ENCODE measurements at places on chromosomes 5 and 9. TPM values are rescaled to one million over a fixed set of nuclear protein-coding genes. Genes with fewer than 3 reads are reported as not detected.

GRCh38 chr5:108911055-108911454 lies 163.4 kb downstream of the FER start:
- DNase-seq = no peak

DNA sequence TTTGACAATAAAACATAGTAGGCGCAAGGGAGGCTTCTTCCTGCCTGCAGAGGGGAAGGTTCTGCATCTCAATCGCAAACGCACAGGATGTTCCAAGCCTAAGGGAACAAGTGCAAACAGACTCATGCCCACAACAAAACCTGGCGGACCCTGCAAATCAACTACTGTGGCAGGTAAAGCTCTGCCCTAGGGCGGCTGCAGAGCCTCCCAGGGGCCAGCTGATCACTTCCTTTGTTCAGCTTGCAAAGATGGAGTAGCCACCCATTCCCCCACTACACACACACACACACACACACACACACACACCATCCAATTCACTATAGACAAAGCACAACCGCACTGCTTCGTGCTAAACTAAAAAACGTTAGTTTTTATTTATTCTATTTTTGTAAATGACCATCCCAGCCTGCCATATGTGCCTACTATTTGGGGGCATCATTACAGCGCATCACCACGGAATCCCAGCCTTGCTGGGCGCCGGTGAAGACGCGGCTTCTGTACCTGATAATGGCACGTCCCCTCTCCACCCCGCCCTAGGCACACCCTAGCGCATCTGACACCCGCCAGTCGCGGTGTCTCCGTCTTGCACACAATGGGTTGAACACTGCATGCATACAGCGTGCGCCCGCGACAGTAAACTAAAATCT lies 57.6 kb downstream of the DPYSL3 start:
- no peak for DNase-seq

DNA sequence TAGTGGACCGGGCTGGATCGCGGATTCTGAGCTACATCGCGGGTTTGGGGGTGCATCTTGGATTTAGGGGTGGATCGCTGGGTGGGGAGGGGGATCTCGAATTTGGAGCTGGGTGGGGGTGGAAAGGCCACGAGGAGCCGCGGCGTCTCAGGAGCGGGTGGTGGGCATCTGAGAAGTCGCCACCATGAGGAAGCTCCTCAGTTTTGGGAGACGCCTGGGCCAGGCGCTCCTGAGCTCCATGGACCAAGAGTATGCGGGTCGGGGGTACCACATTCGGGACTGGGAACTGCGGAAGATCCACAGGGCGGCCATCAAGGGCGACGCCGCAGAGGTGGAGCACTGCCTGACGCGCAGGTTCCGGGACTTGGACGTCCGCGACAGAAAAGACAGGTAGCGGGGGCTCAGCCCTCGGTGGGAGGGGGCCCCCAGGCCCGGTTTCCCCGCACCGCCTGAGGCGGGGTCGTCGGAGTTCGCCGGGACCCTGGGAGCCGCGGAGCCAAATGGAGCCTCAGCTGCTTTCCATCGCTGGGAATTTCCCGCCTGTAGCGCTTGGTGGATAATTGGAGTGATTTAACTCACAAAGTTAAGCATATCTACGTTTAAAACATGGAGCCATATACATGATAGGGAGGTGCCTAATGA lies 376 bp downstream of the ANKRD18B start:
- DNase-seq = no peak

GRCh38 chr9:29958469-29958868 lies 2385.2 kb upstream of the C9orf72 start:
- DNase-seq = no peak

DNA sequence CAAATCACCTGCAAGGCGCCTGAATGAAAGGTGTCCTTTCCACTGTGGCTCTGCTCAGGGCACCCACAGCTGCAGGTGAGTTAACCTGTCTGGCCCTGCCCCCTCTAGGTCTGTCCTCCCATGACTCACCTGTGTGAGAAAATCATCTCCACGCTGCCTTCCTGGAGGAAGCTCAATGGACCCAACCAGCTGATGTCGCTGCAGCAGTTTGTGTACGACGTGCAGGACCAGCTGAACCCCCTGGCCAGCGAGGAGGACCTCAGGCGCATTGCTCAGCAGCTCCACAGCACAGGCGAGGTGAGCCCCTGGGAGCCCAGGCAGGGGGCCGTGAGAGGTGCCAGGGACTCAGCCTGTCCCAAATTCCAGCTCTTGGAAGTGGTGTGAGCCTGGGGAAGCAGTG lies 23.0 kb upstream of the CTSL start:
- DNase-seq = no peak

DNA sequence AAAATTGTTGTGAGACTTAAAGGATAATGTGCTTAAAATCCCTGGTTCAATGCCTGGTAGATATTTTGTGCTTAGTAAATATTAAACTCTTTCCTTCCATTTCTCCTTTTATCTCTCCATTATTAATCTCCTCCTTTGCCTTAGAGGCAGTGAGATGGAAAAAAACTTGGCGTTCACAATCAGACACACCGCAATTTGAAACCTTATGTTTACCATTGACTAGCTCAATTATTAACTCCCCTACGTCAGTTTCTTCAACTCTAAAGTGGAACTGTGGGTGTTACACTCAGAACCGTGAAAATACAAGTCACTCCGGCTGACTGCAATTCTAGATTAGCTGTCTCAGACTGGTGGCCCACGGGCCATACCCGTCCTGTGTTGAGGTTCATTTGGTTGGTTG lies 327.2 kb downstream of the DEPDC1B start:
- no peak for DNase-seq

DNA sequence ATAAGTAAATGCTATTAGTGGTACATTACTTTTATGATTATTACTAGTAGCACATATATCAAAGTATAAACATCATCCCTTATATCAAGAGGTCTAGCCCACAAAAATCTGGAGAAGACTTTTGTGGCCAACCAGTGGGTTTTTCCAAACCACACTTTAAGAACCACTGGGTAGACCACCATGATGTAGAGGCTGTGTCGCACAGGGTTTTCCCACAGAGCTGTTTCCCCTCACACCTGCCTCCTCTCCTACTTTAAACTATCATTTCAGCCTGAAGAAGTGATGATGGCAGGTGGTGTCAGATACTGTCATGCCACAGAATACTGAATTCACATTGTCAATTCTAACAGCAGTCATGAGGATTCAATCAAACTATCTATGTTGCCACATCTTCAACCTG lies 109.2 kb downstream of the FBXW11 start:
- no peak for DNase-seq

DNA sequence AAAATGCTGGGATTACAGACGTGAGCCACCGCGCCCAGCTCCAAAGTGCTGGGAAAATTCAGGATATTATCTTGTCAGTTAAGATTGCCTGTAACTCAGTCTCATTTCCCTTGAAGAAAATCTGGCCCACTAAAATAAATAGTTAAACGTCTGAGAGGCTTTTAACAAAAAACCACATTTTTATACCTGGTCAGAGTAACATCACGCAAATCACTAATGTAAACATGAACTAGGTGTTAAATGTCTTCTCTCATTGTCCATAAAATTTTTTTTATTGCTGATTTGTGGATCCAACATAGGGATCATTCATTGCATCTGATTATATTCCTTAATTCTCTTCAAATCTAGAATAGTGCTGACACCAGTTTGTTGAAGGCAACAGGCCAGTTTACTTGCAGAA lies 22.3 kb downstream of the CNOT6 start:
- no peak for DNase-seq

DNA sequence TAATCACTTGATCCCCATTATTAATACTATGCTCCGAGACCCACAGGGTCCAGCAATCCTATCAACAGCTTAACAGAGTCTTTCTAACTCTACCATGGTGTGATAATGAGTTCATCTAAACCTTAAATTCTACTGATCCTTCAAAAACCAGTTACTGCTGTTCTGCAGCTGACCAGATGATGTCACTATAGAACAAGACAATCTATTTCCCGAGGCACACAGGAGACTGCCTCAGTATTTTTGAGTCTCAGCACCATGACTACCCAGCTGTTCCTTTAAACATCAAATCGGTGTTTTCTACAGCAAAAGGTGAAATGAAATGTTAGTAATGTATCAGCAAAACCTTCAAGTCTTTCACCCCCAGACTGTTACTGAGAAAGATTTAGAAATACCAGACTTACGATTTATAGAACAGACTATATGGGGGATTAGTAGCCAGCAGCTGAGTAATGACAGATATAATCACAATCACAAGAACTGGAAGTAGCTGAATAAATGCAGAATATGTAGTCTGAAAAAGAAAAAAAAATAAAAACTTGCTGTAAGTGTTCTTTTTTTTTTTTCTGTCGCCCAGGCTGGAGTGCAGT lies 16.9 kb downstream of the DNAJC18 start:
- no peak for DNase-seq

DNA sequence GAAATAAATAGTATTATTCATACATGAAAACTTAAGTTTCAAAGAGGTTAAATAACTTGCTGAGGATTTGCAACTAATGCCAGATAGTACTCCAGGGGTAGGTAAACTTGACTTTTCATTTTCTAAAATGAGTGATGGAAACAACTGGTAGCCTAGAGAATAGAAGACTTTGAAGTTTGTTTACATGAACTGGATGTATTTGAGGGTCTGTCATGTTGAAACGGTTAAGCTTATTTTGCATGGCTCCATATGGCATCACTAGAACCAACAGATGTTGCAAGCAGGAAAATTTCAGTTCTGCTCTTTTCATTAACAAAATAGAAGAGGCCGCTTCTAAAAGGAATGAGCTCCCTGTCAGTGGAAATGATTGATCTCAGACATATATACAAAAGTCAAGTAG lies 105.1 kb upstream of the SGCD start:
- no peak for DNase-seq

The FAM221B gene
- not detected for total RNA-seq

DNA sequence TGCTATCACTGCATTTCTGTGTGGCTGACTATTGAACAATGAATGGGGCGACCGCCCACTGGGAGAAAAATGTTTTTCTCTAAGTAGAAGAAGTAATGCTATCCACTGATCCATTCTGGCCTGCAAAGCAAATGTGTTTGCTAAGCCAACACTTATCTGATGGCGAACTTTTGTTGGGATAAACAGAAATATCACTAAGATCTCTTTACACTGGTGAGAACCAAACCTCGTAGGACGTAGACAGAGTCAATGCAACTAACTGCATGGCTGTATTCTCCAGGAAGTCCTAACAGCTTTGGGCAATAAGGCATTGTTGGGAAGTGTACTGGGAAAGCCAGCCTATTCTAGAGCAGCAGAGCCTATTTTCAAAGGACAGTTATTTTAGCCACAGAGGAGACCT lies 77.7 kb downstream of the ANKH start:
- no peak for DNase-seq

DNA sequence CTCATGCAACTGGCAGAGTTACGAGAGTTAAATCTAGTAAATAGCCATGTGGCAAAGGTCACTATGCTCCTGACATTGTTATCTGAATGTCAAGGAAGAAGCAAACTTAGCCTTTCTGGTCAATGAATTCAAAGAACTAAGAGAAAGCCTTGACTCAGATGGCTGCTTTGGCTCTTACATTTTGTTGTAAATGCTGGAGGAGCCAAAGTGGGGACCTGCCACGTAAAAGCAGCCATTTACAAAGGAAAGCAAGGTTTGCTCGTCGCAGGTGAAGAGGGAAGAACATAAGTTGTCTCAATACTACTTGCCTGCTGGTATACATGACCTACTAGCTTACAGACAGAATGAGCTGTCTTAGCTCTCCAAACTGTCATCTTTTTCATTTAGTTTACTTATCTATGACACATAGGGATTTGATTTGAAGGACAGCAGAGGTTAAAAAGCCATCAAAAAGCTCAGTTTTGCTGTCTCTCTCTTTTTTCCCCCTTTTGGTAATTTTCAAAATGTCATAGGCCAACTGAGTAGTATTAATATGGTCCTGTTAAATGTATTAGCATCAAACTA lies 1052.8 kb upstream of the DMAC1 start:
- DNase-seq = no peak

DNA sequence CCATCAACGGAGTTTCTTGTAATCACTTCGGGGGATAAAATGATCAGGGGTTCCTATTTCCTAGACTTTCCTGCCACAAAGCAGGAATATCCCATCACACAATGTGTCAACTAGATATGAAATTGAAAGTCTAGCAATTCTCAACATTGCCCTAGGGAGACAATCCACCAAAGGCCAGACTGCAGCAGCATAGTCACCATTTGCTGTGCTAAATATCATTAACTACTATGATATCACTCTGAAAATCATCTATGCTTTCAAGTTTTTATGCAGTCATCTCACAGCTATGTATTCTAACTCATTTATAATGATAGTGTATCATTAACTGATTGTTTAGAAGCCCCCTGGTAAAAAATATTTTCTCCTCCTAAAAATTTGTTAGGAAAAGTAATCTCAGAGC lies 342.6 kb upstream of the CDH6 start:
- no peak for DNase-seq

The CAPSL gene
- not detected for total RNA-seq

GRCh38 chr9:77714077-77714549 lies 66.0 kb upstream of the GNA14 start:
- no peak for DNase-seq

- peak; percentile 20 for DNase-seq
These were observed 1.3 kb upstream of the NNT start for GRCh38 chr5:43601454-43602260.

The IL4 gene
- not detected for total RNA-seq

DNA sequence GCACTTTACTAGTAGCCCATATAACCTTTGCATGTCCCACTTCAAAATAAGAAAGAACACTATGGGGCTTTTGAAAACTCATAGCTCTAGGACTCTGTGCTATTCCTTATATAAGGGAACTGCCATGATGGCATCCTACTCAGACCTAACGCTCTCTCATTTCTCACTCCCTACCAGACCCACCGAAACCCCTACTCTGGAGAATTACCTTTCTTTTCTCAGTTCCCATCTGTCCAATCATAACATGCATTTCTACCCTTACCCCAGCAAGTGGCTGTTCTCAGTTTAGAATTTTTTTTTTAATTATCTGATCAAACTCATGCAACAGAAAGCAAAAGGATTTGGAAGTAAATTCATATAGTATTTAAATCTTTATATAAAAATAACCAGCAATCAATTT lies 27.3 kb downstream of the CARNMT1 start:
- DNase-seq = no peak

The SPAG8 gene
- 2.3 TPM for total RNA-seq

DNA sequence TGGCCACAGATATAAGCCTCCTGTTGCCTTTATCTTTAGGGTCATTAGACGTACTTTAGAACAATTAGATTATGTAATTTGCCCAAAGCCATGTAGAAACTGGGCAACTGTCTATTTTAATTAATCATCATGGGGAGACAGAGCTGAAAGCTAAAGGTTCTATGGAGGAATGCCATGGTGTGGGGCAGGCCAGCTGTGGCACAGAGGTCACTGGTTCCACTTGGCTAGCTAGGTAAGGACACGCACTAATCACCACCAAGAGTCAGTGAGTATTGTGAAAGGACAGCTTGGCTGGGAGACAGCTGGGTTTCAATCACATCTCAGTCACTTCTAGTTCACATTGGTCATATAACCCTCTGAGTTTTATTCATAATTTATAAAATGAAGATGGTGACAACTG lies 81.7 kb downstream of the HMHB1 start:
- DNase-seq = no peak

The CYSRT1 gene
- not detected for total RNA-seq

GRCh38 chr9:4970970-4971641 lies 14.0 kb upstream of the JAK2 start:
- no peak for DNase-seq

GRCh38 chr5:10662661-10663488 lies 98.2 kb downstream of the DAP start:
- DNase-seq = no peak

All from heart left ventricle (tissue), 16 donors.